ENCODE measurements at places on chromosomes 1 and 21.

GRCh38 chr1:14320518-14320917 is 278.0 kb upstream of the KAZN start:
- no peak for DNase-seq

DNA sequence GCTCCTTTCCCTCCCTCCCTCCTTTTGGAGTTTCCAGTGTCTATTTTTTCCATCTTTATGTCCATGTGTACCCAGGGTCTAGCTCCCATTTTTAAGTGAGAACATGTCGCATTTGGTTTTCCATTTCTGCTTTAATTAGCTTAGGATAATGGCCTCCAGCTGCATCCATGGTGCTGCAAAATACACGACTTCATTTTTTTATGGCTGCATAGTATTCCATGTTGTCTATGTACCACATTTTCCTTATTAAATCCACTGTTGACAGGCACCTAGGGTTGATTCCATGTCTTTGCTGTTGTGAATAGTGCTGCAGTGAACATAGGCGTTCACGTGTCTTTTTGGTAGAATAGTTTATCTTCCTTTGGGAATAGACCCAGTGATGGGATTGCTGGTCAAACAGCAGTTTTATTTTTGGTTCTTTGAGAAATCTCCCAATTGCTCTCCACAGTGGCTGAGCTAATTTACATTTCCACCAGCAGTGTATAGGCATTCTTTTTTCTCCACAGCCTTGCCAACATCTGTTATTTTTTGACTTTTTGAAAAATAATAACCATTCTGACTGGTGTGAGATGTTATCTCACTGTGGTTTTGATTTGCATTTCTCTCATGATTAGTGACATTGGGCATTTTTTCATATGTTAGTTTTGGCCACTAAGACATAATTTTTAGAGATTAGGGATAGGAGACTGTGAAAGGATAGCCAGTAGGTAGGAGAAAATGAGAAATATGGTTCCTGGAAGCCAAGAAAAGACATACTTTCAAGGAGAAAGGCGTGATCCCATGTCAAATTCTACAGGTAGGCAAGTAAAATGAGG is 50.4 kb downstream of the ADAMTS1 start:
- no peak for DNase-seq

DNA sequence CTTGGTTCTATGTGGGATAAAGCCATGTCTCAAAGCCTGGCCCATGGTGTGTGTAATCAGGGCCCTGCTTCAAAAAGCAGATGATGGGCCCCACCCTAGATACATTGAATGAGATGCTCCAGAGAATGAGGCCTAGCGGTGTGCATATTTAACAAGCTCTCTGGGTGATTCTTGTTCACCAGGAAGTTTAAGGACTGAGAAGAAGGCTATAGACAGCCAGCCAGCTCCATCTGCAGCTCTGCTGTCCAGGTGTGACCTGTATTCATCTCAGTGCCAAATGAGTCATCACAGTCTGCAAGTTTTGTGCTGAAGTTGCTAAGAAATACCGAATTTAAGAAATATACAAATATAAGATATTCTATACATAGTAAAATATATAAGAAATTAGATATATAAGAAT is 182.0 kb upstream of the RUNX1 start:
- no peak for DNase-seq

DNA sequence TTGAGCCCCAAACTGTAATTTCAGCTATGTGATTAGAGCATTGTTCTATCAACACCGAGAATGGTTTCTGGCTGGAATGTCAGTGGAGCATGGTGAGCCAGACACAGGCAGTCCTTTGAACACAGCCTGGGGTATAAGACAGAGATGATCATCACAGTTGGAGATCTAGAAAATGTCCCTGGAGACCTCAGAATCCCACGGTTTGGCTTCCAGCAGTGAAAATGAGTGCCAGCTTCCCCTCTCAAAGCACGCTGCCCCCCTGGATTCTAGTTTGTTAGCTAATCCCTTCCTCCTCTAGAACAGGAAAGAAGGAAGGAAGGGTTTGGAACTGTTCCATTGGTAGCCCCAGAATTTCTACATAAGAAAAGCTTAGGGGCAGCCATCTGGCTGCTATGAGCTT is 59.9 kb upstream of the JAK1 start:
- no peak for DNase-seq

GRCh38 chr21:36854391-36854790 is 112.1 kb downstream of the HLCS start:
- peak; percentile 37 for DNase-seq

GRCh38 chr1:28102189-28102588 is 13.8 kb upstream of the EYA3 start:
- DNase-seq = no peak

DNA sequence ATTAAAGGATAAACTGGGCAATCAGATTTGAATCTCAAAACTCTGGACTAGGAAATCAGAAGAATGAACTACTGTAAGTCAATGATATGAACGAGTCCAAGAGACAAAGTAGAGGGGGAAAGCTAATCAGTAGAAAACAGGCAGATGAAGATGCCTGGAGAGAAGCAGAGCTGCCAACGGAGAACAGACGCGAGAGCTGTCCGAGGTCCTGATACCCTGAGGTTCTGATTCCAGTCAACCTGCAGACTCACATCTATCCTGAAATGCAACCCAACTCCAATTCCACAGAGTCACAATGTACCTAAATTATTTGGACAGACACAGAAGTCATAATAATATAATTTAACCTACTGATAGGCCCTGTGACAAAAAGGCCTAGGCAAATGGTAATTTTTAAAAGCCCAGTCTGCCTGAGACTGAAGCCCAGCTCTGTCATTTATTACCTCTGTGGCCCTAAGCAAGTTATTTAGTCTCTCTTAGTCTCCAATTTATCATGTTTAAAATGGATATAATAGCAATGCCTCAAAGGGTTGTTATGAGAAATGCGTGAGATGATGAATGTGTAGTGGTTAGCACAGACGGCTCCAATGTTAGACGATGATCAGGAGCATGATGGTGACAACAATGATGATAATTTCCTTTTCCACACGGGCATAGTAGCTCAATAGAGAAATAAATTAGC is 33.4 kb downstream of the RGS7 start:
- DNase-seq = no peak

DNA sequence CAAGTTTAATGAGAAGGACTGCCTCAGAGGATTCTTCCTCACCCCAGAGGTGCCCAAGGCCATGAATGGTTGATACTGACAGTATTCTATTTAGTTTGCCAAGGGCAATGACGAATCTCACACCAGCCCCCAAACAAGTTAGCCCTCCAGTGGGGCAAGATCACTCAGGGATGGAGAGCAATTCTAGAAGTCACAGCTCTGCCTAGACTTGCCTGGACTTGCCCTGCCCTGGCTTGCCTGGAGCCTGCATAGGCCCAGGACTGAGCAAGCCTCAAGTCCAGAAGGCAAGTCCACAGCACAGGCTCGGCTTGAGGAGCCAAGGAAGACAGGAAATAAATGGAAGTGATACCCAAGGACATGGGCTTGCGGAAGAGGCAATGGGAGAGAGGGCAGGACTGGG is 39.5 kb upstream of the RGS16 start:
- no peak for DNase-seq

DNA sequence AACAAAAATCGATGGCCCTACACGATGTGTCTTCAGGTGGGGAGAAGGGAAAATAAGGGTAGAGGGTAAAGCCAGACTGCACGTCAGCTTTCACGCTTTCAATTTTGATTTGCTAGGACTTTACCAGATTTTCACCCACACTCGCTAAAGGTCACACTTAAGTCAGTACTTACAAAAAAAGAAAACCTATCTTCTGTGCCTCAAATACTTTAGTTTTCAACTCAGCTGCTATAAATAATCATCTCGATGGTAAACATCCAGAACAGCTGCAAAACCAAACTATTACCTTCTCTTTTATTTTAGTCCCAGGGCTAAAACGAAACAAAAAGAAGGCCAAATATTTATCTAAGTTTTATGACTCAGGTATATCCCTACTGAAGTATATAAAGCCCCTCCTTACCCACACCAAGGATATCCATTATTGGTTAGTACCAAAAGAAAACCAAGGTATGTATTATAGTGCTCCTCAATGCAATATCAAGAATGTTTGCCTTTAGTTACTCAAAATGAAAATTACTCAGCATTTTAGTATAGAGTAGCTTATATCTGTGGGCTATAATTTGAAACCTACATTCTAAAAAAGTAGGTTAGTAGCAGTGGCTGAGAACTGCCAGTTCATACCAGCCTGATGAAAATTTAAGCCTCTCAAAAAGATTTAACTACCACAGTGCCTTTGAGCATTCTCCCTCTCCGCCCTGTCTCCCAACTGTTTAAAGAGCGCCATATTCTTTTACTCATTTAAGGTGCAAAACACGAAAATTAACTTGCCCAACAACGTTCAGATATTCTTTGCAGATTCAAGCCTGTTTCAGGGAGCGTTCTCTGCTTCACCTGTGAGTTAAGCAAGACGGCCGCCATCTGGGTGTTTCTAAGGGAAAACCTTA is 1.5 kb downstream of the CSDE1 start:
- no peak for DNase-seq

GRCh38 chr1:56303805-56304204 is 275.6 kb downstream of the PLPP3 start:
- DNase-seq = no peak

DNA sequence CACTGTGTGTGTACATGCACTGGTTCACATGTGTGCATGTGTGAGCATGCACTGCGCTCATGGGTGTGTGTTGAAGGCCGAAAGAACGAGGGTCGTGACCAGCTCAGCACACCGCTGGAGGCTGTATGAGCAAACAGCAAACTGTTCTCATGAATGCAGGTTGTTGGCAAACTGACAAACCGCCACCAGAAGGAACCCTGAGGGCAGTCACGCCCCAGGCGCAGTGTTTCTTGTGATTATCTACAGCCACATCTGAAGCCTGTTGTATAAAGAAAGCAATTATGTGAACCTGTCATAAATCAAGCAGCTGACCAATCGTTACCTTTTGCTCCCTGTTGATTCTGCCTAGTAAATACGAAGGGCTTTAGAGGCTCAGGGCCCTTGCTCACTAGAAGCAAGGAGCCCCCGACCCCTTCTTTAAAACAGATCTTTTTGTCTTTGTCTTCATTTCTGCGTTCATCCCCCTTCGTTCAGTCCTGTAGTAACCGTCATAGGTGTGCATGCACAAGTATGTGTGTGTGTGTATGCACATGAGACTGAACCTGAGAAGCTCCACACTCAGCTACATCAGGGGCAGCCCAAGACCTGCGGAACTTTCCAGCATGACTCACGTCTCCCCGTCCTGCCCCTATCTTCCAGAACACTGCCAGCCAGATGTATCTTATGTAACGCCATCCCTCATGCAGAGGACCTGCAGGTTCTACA is 16.8 kb upstream of the RIPK4 start:
- peak; percentile 28 for DNase-seq

- no peak for DNase-seq
Observed at GRCh38 chr1:98210563-98210962, 289.7 kb upstream of the DPYD start.

DNA sequence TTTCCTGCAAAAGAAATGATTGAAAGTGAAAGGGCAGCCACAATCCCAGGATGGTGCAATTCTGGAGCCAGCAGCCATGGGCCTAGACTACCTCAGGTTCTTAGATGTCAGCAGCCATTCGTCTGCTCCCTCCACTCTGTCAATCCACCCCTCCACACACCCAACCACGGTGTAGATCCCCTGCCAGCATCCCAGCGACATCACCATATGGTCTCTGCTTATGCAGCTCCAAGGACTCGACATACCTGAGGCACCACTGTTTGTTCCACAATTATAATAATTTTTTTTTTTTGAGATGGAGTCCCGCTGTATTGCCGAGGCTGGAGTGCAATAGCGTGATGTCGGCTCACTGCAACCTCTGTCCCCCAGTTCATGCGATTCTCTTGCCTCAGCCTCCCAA is 6.5 kb downstream of the SYNC start:
- no peak for DNase-seq

- no peak for DNase-seq
Observed at GRCh38 chr21:35481005-35481404, 431.9 kb upstream of the RUNX1 start.

- DNase-seq = no peak
Observed at GRCh38 chr1:40762144-40762923, 21.3 kb upstream of the KCNQ4 start.

DNA sequence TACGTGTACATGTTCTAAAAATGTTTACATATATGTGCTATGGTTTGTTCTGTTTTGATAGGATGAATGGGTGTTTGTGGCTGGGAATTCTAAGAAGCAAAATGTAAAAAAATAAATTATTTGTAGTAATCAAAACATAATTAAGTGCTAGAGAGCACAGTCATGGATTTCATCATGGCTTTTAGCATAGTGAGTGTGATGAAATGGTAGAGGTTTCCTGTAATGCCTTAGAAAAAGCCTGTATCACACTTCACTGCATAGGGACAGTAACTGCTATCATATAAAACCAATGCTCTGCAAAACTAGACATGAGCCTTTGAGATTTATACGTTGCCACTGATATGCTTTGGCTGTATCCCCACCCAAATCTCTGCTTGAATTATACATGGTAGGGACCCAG is 99.8 kb downstream of the PTGER3 start:
- no peak for DNase-seq

GRCh38 chr1:181222972-181223505 is 134.5 kb downstream of the IER5 start:
- no peak for DNase-seq

DNA sequence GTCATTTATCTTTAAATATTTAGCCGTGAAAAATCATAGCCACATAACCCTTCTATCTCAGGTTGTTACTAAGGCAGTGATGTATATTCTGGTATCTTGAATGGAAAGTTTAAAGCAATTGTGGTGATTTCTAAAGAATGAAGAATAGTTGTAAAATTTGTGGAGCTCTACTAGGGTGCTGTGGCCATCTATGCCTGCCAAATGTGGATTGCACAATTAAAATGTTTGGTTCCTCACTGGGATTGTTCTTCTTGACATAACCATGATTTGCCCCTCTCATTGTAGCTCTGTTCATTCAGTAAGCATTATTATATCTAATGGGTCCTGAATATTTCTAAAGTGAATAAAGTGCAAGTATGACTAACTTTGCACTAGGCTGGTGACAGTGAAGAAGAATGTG is 50.1 kb downstream of the AK4 start:
- no peak for DNase-seq

GRCh38 chr21:25563361-25564116 is 43.7 kb downstream of the MRPL39 start:
- peak; percentile 8 for DNase-seq

DNA sequence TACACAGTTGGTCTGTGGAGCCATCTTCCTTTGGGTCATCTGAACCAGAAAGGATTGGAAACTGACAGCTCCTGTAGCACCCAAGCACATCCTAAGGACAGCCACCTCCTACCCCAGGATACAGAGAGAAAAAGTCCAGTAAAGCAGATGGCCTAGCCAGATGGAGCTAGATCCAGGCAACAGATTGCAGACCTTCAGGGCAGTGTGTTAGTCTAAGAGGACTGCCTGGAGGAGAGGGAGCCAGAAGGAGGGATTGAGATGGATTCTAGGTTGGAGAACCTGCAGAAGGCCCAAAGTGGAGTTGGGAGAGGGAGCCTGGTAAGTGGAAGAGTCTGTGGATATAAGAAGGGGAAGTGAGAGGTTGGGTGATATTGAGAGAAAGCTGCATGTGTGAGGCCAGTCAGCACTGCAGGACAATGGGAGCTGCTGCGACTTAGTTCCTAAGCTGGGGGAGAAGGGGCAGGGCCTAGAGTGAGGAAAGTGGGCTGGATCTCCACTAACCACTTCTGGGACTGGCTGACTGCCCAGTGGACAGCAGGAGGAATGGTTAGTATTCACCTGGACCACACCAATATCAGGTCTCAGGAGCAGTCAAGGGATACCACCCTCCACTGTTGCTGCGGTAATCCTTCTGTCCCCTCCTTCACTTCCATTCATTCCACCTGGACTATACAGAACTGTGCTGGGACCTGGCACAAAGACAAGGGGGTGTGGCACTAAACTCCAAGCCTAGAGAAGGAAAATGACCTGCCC is 13.4 kb downstream of the BCAN start:
- no peak for DNase-seq

GRCh38 chr1:238469146-238469631 is 578.5 kb upstream of the ZP4 start:
- DNase-seq = no peak
